ENCODE measurements at places on chromosomes 4 and X.

- DNase-seq, result peak; percentile 49
Measured at GRCh38 chr4:166594326-166594946, 639.9 kb downstream of the SPOCK3 start.

DNA sequence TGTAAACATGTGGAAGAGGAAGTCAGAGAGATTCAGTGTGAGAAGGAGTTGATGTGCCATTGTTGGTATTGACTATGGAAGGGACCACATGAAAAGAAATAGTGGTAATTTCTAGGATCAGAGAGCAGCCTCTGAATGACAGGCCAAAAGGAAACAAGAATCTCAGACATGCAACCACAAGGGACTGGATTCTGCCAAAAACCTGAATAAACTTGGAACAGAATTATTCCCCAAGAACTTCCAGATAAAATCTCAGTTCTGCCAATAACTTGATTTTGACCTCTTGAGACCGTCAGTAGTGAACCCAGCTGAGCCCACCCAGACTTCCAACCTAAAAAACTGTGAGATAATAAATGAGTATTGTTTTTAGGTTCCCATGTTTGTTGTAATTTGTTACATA, 653.6 kb upstream of the NR3C2 start:
- DNase-seq, result no peak

DNA sequence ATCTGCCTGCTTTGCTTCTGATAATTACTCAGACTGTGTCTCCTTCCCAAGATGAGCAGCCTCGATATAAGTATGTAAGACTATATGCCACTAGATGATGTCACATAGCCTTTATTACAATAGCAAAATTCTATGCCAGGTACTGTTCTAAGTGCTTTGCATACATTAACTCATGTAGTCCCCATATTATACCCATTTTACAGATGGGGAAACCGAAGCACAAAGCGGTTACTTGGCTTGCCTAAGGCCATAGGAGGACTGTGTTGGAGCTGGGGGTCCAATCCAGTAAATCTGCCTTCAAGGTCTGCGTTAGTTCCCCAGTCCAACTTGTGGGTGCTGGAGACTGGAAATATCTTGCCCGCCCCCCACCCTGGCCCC, 826 bp upstream of the SCML1 start:
- no peak for DNase-seq

DNA sequence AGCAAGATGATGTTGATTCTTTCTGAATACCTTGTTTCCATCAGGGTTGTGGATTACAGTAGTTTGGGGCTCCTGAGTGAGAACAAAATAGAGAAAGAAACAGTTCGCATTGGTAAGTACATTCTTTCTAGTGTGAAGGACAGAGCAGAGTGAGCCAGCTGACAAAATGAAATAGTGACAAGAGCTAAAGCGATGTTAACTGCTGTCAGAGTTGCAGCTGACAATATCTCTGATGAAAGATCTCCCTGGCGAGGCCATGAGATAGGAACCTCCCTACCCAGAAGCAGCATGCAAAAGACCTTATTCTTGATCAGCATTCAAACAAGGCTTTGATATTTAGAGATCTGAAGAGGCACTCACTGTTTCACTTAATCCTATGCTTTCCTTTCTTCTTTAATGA, 258.6 kb downstream of the CAMK2D start:
- DNase-seq, result no peak

DNA sequence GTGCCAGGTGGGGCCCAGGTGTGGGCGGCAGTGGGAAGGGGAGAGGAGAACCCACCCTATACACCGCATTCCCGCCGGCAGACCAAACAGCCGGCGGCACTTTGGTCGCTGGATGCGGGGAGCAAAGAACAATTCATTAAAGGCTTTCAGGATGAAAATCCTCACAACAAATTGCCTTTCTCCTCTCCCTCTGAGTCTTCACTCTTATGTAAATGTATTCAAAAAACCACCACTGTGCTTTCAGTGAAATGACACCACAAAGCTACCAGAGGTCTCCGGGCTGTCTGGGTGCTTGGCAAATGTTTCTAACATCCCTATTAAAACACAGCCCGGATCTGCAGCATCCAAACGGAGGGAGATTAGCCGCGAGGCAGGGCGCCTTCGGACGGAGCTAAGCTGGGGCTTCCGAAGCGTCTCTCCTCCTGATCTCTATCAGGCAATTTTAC, 171.8 kb upstream of the TBL1X start:
- no peak for DNase-seq

- no peak for DNase-seq
Measured at GRCh38 chr4:114132830-114133229, 153.4 kb upstream of the ARSJ start.

GRCh38 chr4:5971078-5971450, 47.2 kb downstream of the C4orf50 start:
- DNase-seq, result no peak

GRCh38 chr4:113635739-113636437, 125.7 kb downstream of the CAMK2D start:
- no peak for DNase-seq

GRCh38 chrX:38276089-38276488, 51.2 kb downstream of the RPGR start:
- DNase-seq, result no peak

DNA sequence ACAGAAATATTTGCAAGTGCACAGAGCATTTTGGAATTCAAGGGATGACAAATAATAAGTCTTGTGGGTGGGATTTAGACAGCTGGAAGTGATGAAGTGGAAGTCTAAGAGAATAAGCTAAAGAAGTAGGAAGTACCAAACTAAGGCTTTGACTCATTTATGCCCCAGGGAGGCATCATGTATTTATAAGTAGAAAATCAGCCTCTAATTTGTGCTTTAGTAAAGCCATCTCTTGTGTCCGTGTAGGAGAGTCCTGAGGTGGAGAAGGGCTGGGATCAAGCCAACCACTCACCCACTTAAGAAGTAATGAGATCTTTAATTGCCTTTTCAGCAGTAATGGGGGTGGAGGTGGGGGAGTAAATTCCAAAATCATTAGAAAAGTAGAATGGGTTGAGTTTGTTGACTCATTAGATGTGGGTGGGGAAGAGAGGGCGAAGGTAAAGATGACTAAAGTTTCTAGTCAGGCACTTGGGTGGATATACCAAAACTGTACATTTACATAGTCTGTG, 356.7 kb downstream of the STIM2 start:
- no peak for DNase-seq

- DNase-seq, result no peak
Measured at GRCh38 chrX:23749129-23749528, 6.1 kb upstream of the ACOT9 start.

GRCh38 chr4:143384381-143384994, 47.8 kb downstream of the GAB1 start:
- DNase-seq, result no peak

GRCh38 chrX:104697294-104697693, 131.3 kb downstream of the IL1RAPL2 start:
- DNase-seq, result peak; percentile 37

DNA sequence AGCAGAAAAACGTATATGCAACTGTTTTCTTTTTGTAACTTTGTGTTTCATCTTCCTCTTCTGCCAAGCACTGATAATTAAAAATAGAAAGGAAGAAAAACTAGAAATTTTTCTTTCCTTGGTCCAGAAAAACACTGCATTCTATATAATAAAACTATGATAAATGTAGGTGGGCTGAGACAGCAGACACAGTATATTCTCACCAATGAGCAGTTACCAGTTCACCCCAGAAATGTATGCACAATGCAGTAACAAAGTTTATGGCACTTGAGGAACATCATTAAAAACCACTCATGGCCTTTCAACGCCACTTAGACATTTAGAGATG, 79.4 kb downstream of the FAT1 start:
- DNase-seq, result no peak

GRCh38 chrX:24332878-24333277, 19.0 kb upstream of the SUPT20HL2 start:
- no peak for DNase-seq

GRCh38 chrX:40169193-40170101, 71.7 kb upstream of the BCOR start:
- peak; percentile 73 for DNase-seq

- no peak for DNase-seq
Measured at GRCh38 chr4:185412412-185412811, 13.4 kb downstream of the UFSP2 start.

- DNase-seq, result no peak
Measured at GRCh38 chr4:136754810-136755530, 777.3 kb downstream of the PCDH18 start.

- no peak for DNase-seq
Measured at GRCh38 chrX:101347859-101348451, 587 bp downstream of the TIMM8A start.

DNA sequence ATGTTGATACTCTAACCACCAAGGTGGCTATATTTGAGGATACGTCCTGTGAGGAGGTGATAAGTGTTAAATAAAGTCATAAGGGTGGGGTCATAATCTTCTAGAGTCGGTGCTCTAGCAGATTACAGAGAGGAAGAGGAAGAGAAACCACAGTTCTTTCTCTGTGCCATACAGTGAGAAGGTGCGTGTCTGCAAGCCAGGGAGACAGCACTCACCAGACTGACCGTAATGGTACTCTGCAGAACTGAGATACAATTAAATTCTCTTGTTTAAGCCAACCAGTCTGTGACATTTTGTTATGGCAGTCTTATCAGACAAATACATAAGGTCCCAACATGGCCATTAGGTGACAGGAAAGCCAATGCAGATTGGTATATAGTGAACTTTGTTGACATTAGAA, 480.9 kb upstream of the IGFBP7 start:
- DNase-seq, result no peak

DNA sequence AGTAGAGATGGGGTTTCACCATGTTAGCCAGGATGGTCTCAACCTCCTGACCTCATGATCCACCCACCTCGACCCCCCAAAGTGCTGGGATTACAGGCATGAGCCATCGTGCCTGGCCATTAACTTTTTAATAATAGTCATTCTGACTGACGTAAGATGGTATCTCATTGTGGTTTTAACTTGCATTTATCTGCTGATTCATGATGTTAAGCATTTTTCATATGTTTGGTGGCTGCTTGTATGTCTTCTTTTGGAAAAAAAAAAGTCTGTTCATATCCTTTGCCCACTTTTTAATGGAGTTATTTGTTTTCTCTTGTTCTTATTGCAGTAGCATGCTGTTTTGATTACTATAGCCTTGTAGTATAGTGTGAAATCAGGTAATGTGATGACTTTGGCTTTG, 45.8 kb downstream of the ANXA10 start:
- DNase-seq, result no peak

- DNase-seq, result peak; percentile 81
Measured at GRCh38 chrX:116009861-116010710, 160.5 kb upstream of the AGTR2 start.

- DNase-seq, result no peak
Measured at GRCh38 chr4:26050212-26050643, 136.2 kb downstream of the SMIM20 start.

GRCh38 chr4:7194251-7195140, 2.2 kb downstream of the SORCS2 start:
- DNase-seq, result peak; percentile 41

DNA sequence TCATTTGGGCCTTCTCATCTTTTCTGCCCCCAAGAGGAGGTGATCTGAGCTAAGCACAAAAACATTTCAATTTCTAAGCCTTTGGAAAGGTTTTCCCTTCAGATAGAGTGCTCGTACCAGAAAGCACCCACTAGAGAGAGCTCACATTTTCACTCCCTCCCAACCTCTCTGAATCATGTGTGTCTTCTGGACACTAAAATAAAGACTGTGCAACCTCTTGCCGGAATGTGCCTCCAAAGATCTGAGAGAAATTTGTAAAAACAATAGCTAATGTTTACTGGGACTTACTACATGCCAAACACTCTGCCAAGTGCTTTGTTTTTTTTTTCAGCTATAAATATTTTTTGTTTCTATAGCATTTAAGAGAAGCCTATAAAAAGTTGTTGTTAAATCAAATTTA, 120.6 kb upstream of the LNX1 start:
- DNase-seq, result no peak

DNA sequence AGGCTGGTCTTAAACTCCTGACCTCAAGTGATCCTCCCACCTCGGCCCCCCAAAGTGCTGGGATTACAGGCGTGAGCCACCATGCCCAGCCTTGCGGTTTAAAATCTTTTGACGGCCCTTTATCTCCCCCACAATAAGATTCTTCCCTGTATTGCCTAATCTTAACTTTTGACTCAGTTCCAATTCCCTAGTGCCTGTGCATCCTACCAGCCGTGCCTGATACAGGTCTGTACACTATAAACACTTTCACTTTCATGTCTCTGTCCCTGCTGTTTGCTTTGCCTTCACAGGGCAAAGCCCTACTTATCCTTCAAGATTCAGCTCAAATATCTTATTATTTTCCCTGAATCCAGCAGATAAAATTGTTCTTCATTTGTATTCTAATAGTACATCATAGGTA, 74.6 kb downstream of the WDR44 start:
- no peak for DNase-seq

- DNase-seq, result no peak
Measured at GRCh38 chr4:110055158-110055768, 142.6 kb downstream of the EGF start.

DNA sequence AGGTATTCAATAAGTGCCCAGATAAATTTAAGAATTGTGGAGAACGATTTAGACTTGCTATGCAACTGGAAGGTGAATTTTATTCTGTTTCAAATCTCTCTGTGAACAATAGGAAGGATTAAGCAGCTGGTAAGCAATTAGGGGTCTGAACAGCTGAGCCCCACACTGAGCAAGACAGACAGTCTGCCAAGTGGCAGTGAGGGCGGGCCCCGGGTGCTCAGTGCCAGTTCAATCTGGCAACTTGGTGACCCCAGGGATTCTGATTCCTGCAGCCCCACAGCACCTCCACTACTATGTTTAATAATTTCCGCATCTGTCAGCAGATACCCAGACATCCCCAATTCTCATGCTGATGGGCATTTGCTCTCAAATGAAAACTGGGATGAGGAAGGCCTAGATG, 317.3 kb downstream of the PPP1R2C start:
- DNase-seq, result no peak

DNA sequence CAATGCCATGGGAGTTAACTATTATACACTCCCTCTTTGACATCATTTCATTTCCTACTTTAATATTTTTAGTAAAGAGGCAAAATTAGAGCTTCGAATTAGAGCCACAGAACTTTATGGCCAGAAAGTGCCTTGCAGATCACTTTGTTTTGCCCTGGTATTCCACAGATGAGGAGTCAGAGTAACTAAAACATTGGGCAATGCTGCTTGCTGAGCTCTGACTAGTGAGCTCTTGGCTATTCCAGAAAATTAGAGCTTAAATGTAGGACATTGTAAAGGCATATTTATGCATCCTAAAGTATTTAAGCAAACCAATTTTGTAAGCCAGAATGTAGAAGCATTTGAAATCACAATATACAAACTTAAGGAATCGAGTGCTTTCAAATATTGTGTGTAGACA, 6.3 kb upstream of the ZNF827 start:
- no peak for DNase-seq

GRCh38 chr4:157655096-157655809, 434.7 kb downstream of the GRIA2 start:
- no peak for DNase-seq

- DNase-seq, result no peak
Measured at GRCh38 chr4:25513814-25514213, 136.8 kb downstream of the ANAPC4 start.

DNA sequence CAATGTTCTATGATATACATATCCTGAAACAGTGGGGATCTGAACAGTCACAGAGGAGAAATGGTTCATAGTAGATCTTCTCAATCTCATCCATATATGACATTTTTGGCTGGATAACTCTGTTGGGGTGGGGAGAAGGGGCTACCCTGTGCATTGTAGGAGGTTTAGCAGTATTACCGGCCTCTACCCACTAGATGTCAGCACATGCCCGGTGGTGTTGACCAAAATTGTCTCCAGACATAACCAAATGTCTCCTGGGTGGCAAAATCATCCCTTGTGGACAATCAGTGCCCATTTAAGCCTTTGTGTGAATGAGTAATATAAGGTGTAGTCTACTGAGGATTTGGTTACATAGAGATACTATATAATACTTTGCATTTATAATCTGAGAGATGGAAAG, 89.9 kb downstream of the PLS3 start:
- DNase-seq, result peak; percentile 43
